Panc1 (cell line): ENCODE measurements at places on chromosomes 1 and 21. TPM values are rescaled to one million over a fixed set of nuclear protein-coding genes. Genes with fewer than 3 reads are reported as not detected.

GRCh38 chr1:164296172-164296571 is 262.8 kb upstream of the PBX1 start:
- H3K36me3 ChIP-seq, result no peaks in the 10 kb centered on the region
- H3K4me3 ChIP-seq, result no peak overlapping the region
- no peaks in the 10 kb centered on the region for H3K27me3 ChIP-seq
- no peaks in the 10 kb centered on the region for H3K4me1 ChIP-seq

DNA sequence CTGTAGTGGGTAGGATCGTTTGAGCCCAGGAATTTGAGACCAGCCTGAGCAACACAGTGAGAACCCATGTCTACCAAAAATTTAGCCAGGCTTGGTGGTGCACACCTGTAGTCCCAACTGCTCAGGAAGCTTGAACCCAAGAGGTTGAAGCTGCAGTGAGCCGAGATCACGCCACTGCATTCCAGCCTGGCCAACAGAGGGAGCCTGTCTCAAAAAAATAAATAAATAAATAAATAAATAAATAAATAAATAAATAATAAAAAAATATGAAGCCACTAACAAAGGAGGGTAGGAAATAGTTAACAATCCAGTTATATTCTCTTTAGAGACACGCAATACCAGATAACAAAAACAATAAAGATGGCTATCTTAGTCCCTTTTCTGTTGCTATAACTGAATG is 11.9 kb upstream of the CBR3 start:
- H3K36me3 ChIP-seq, result no peaks in the 10 kb centered on the region
- H3K27me3 ChIP-seq, result no peaks in the 10 kb centered on the region
- no peaks in the 10 kb centered on the region for H3K4me1 ChIP-seq
- H3K4me3 ChIP-seq, result no peak overlapping the region
- no peak overlapping the region for H3K27ac ChIP-seq

DNA sequence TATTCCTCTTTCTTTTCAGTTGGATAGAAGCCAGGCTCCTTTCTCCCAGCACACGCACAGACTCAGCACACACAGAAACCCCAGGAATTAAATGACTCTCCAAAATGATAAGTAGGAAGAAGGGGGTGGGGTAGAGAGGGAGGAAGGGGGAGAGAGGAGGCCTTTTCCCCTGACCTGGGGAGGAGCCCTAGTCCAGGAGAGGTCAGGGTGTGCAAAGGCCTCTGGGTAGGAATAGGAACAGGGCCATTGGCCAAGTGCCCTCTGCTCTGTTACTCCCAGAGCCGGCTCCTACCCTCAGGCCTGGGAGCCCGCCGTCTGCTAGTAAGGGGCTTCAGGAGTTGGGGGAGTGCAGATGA is 35.6 kb upstream of the PUM1 start:
- no peak overlapping the region for H3K4me3 ChIP-seq
- no peaks in the 10 kb centered on the region; the same call in 1 of the 2 replicates for H3K4me1 ChIP-seq
- no peak overlapping the region for H3K27ac ChIP-seq
- no peak for DNase-seq
- H3K27me3 ChIP-seq, result no peaks in the 10 kb centered on the region

DNA sequence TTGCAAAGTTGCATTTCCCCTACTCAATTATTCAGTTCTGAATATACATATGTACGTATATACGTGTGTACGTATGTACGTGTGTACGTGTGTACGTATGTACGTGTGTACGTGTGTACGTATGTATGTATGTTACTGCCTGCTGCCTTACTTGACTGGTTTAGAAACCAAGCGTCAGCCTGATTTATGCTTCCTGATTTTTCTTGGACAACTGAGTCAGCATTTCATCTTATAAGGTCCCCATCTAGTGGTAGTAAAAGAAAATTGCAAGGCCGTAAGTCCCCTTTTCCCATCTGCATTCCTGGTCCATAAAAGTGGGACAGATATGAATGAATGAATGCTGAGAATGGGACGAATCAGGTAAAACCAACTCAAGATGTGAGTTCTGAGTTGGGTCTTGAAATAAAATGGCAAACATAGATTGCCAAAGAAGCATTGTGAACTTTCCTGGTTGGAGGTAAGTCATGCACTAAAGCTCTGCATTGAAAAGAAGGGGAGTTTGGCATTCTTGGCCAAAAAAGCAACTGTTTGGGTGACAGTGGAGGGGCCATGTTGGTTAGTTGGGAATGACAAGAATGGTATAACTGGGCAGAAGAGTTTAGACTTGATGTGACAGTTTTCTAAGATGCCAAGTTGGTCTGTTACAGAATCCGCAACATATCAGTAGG is 76.4 kb upstream of the DNAH14 start:
- H3K36me3 ChIP-seq, result no peaks in the 10 kb centered on the region
- no peak overlapping the region for H3K4me3 ChIP-seq
- peak; percentile 53 for DNase-seq
- no peaks in the 10 kb centered on the region for H3K27me3 ChIP-seq
- no peak overlapping the region for H3K27ac ChIP-seq

- H3K27ac ChIP-seq, result no peak overlapping the region
- no peaks in the 10 kb centered on the region for H3K27me3 ChIP-seq
- no peak for DNase-seq
- no peaks in the 10 kb centered on the region for H3K36me3 ChIP-seq
- H3K4me1 ChIP-seq, result peaks cover 25% of the 10 kb centered on the region
- no peak overlapping the region for H3K4me3 ChIP-seq
These were observed 47.6 kb downstream of the KIAA0319L start for GRCh38 chr1:35509558-35509957.

DNA sequence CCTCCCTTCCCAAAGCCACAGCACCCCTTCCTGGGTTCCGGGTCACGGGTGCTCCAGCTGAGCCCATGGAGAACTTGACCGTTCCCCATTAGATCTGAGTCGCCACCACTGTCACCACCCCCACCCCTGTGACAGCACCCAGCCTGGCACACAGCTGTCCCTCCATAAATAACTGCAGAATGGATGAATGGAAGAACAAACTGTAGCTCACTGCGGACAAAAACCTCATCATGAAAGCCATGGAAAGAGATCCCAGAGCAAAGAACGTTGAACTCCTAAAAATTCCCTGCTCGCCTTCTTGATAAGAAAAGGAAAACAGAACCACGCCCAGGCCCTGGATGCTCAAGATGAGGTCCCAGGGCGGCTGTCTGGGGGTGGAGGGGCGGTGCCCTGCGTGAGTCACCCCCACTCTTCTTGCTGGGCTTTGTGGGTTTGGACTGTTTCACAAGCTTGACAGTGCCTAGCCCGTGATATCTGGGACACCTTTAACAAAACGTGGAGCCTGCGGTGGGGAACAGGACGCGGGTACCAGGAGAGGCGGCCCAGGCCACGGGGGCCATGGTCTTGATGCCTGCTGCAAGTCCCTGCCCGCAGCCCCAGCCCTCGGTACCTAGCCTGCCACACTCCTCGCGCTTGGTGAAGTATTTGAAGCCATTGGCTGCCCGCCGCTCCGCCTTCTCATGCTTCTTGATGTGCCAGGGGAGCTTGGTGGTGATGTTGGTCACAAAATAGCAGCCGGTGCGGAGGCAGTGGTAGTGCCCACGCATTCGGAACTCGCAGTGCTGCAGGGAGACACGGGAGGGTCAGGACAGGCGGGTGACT is 151.9 kb downstream of the CASZ1 start:
- no peak overlapping the region for H3K4me3 ChIP-seq
- 0 out of 2 replicates have a peak, but pooled peaks cover 3% of the 10 kb centered on the region for H3K4me1 ChIP-seq
- no peaks in the 10 kb centered on the region for H3K27me3 ChIP-seq
- no peak for DNase-seq
- no peaks in the 10 kb centered on the region for H3K36me3 ChIP-seq
- no peak overlapping the region for H3K27ac ChIP-seq

DNA sequence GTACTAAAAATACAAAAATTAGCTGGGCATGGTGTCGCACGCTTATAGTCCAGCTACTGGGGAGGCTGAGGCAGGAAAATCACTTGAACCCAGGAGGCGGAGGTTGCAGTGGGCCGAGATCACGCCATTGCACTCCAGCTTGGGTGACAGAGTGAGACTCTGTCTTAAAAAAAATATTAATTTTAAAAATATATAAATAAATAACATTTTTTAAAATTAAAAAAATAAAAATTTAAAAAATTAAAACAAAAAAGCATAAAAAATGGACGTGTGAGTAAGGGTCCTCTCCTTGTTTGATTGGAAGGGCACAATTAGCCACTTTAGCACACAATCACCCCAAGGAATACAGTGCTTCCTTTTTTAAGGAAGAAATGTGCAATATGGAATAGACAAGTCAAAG is 18.6 kb downstream of the EBNA1BP2 start:
- no peak for DNase-seq
- H3K4me1 ChIP-seq, result no peaks in the 10 kb centered on the region
- no peak overlapping the region for H3K4me3 ChIP-seq
- H3K36me3 ChIP-seq, result no peaks in the 10 kb centered on the region
- H3K27ac ChIP-seq, result no peak overlapping the region

DNA sequence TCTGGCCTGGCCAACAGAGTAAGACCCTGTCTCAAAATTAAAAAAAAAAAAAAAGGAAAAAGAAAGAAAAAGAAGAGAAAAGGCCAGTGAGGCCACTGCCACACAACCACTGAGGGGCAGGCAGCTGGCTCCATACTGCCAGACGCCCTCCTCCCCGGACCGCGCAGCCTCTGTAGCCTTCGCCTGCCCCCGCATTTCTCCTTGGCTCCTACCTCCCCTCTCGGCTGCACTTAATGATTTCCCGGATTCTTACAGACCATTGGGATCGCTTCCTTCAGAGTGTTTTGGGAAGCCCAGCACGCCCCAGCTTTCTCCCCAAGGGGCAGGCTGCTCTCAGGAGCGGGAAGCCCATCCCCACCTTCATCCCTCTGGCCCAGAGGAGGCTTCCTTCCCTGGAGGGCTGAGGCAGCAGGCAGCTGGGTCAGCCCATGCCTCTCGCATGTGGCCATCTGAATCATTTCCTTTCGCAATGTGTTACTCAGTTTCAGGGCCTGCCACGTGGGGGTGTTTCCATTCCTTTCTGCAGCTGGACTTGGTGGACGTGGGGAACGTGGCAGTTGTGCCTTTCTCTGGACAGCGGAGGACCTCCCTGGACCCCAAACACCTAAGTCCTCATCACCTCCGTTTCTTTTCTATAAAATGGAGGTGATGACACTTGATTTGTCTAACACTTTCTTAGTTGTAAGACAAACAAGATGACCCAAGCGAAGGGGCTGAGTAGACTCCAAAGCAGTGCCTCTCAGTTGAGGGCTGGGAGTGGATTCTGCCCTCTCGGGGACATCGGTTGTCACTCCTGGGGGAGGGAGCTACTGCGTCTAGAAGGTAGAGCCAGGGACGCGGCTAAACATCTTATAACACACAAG is 2.3 kb downstream of the SLC2A5 start:
- no peaks in the 10 kb centered on the region for H3K4me1 ChIP-seq
- no peak overlapping the region for H3K27ac ChIP-seq
- no peak overlapping the region for H3K4me3 ChIP-seq
- DNase-seq, result peak; percentile 35

GRCh38 chr1:43653339-43653738 is 3.4 kb downstream of the KDM4A start:
- no peak overlapping the region for H3K4me3 ChIP-seq
- H3K36me3 ChIP-seq, result peaks cover 17% of the 10 kb centered on the region
- 0 out of 2 replicates have a peak overlapping the region, but pooled peaks have one; percentile 1 for H3K27ac ChIP-seq
- H3K4me1 ChIP-seq, result peaks cover 18% of the 10 kb centered on the region
- DNase-seq, result no peak

GRCh38 chr1:227897704-227898438 is 49.9 kb downstream of the WNT9A start:
- no peaks in the 10 kb centered on the region for H3K36me3 ChIP-seq
- no peak overlapping the region for H3K27ac ChIP-seq
- H3K4me3 ChIP-seq, result no peak overlapping the region
- no peak for DNase-seq
- peaks cover 25% of the 10 kb centered on the region for H3K4me1 ChIP-seq

- no peaks in the 10 kb centered on the region for H3K4me1 ChIP-seq
- H3K27me3 ChIP-seq, result no peaks in the 10 kb centered on the region; the same call in 1 of the 2 replicates
- no peak overlapping the region for H3K4me3 ChIP-seq
- H3K27ac ChIP-seq, result no peak overlapping the region
- H3K36me3 ChIP-seq, result no peaks in the 10 kb centered on the region
These were observed 10.5 kb upstream of the SLAMF1 start for GRCh38 chr1:160657250-160657781.

DNA sequence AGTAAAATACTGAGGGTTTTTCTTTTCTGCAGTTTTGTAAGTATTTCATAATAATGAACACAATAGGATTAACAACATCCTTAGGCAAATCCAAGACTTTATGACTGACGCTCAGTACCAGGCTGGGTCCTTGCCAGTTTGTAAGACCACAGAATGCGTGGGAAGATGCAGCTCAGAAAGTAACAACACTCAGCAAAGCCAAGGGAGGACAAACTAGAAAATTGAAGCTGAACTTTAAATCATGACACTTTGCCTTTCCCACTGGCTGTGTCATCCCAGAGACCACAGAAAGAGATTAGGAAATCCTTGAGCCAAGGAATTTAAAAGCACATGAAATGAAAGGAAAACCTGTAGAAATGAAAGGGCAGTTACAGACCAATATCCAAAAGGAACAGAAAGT is 426.3 kb upstream of the CHRM3 start:
- no peaks in the 10 kb centered on the region for H3K4me1 ChIP-seq
- H3K4me3 ChIP-seq, result no peak overlapping the region
- H3K27me3 ChIP-seq, result no peaks in the 10 kb centered on the region
- no peak overlapping the region for H3K27ac ChIP-seq
- no peaks in the 10 kb centered on the region for H3K36me3 ChIP-seq
- DNase-seq, result no peak

GRCh38 chr1:172276120-172276818 is 144.2 kb upstream of the C1orf105 start:
- no peaks in the 10 kb centered on the region for H3K36me3 ChIP-seq
- no peak overlapping the region for H3K4me3 ChIP-seq
- peaks cover 1% of the 10 kb centered on the region; the same call in 1 of the 2 replicates for H3K4me1 ChIP-seq
- DNase-seq, result no peak
- no peaks in the 10 kb centered on the region for H3K27me3 ChIP-seq

- H3K4me3 ChIP-seq, result no peak overlapping the region
- DNase-seq, result no peak
- no peaks in the 10 kb centered on the region for H3K36me3 ChIP-seq
- no peaks in the 10 kb centered on the region for H3K27me3 ChIP-seq
- H3K4me1 ChIP-seq, result peaks cover 9% of the 10 kb centered on the region
These were observed 171.2 kb upstream of the RUNX1 start for GRCh38 chr21:35220301-35220700.

- H3K4me1 ChIP-seq, result peaks cover 3% of the 10 kb centered on the region; the same call in 1 of the 2 replicates
- H3K27me3 ChIP-seq, result no peaks in the 10 kb centered on the region
- no peak for DNase-seq
These were observed 24.5 kb upstream of the RCSD1 start for GRCh38 chr1:167605576-167605975.

- H3K27me3 ChIP-seq, result no peaks in the 10 kb centered on the region
- no peak overlapping the region for H3K27ac ChIP-seq
- DNase-seq, result no peak
- no peaks in the 10 kb centered on the region; the same call in 1 of the 2 replicates for H3K36me3 ChIP-seq
- H3K4me1 ChIP-seq, result no peaks in the 10 kb centered on the region
These were observed 383.2 kb upstream of the ZRANB2 start for GRCh38 chr1:71464016-71464415.

GRCh38 chr1:188043536-188044245 is 1214.9 kb downstream of the PLA2G4A start:
- no peaks in the 10 kb centered on the region for H3K27me3 ChIP-seq
- no peaks in the 10 kb centered on the region for H3K36me3 ChIP-seq
- H3K4me3 ChIP-seq, result no peak overlapping the region
- no peaks in the 10 kb centered on the region for H3K4me1 ChIP-seq
- no peak for DNase-seq
- no peak overlapping the region for H3K27ac ChIP-seq

Gene SPRR2B
- not detected for total RNA-seq

Gene PRAMEF26
- total RNA-seq, result not detected

Gene ITSN1
- total RNA-seq, result 50.3 TPM

Gene RGS2
- 4.5 TPM for total RNA-seq

Gene HSD3B2
- total RNA-seq, result 1.2 TPM

Gene IL20
- not detected for total RNA-seq

Gene ADGRL4
- not detected for total RNA-seq

Gene LMOD1
- 0.13 TPM for total RNA-seq

Gene COL11A1
- total RNA-seq, result 106 TPM

Gene NBPF6
- not detected for total RNA-seq

Gene OR10Z1
- not detected for total RNA-seq

Gene FCGR3B
- not detected for total RNA-seq
